Left ventricle myocardium inferior (tissue), 1 donor: ENCODE measurements at places on chromosomes 2 and 18. TPM values are rescaled to one million over a fixed set of nuclear protein-coding genes. Genes with fewer than 3 reads are reported as not detected.
A peak's percentile ranks its signal among the peaks of the same experiment; 100 is the strongest.

DNA sequence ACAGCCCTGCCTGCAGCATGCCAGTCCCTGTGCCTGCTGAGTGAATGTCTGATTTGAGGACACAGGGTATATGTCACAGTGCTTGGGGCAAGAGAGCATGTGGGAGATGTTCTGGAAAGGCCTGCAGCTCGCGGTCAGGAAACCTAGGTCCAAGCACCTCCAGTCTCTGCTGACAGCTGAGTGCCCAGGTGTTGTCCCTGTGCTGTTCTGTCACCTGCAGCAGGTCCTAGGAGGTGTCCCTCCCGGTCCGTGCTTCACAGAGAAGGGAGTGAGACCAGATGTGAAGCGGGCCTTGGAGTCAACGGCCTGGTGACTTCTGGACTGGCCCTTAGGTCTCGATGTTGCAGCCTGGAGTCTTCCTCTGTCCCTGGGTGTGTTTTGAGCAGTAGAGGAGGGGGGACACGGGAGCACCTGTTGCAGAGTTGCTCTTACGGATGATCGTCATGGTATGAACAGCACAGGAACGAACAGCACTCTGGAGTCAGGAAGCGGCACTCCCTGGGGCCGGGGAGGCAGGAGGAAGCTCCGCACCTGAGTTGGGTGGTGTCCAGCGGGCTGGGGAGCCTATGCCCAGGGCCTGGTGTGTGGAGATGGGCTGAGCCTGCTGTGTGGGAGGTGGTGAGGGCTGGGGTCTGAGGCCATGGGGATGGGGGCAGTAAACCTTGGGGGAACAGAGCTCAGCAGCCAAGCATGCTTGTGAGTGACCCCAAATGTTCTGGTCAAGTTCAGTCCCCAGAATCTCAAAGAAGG, 21.6 kb upstream of the ARHGEF4 start:
- no peak for DNase-seq
- H3K27me3 ChIP-seq: peaks cover 46% of the 10 kb centered on the region
- no peak overlapping the region for H3K4me3 ChIP-seq
- no peak overlapping the region for H3K27ac ChIP-seq

The TLX2 gene
- total RNA-seq: not detected

- H3K4me1 ChIP-seq: peaks cover 25% of the 10 kb centered on the region
- H3K36me3 ChIP-seq: no peaks in the 10 kb centered on the region
- no peak for DNase-seq
- H3K27ac ChIP-seq: peak overlapping the region; percentile 36
These were observed 35.0 kb downstream of the SRSF7 start for GRCh38 chr2:38716185-38716584.

DNA sequence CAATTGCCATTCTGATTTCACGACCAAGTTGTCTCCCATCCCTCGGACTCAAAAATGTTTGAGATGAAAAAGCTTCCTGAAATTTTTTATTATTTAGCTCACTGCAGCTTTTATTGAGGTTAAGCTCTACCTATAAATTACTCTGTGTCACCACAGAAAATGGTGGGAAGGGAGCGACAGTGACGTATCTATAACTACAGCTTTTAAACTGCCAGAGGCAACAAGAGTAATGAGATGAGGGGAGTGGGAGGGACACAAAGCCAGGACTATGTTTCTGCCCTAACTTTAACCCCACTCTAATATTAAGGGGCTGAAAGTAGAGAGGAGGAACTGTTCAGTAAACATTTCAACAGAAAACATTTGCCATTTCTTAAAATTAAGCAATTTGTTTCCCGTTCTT, 37.4 kb downstream of the SMAD2 start:
- H3K36me3 ChIP-seq: peaks cover 30% of the 10 kb centered on the region
- H3K27me3 ChIP-seq: no peaks in the 10 kb centered on the region
- no peak overlapping the region for H3K4me3 ChIP-seq
- DNase-seq: no peak
- H3K4me1 ChIP-seq: peaks cover 60% of the 10 kb centered on the region
- H3K27ac ChIP-seq: no peak overlapping the region

GRCh38 chr2:233079473-233079877, 19.3 kb downstream of the INPP5D start:
- DNase-seq: no peak
- no peaks in the 10 kb centered on the region for H3K36me3 ChIP-seq
- H3K4me3 ChIP-seq: no peak overlapping the region
- peaks cover 40% of the 10 kb centered on the region for H3K4me1 ChIP-seq
- peaks cover 11% of the 10 kb centered on the region for H3K27me3 ChIP-seq

DNA sequence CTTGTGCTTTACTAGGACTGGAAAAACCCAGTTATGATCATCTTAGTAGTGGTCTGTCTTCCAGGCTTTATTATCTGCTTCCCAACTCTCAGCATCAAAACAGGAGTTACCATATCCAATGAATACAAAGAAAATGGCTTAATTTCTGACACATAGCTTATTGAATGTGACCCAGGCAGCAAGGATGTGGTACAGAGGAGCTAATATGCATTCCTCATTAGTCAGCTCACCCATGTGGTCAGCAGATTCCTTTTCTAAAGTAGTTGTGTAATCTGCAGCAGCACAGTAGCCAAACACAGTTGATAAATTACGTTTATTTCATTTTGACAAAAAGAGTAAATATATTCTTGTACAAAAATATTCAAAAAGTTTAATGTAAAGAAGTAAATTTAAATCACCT, 43.6 kb downstream of the TSPYL6 start:
- no peaks in the 10 kb centered on the region for H3K27me3 ChIP-seq
- H3K4me1 ChIP-seq: peaks cover 30% of the 10 kb centered on the region
- H3K4me3 ChIP-seq: no peak overlapping the region
- peak overlapping the region; percentile 37 for H3K27ac ChIP-seq
- DNase-seq: no peak
- H3K36me3 ChIP-seq: no peaks in the 10 kb centered on the region

GRCh38 chr2:109402180-109402579, 211.6 kb downstream of the SEPTIN10 start:
- no peaks in the 10 kb centered on the region for H3K27me3 ChIP-seq
- peaks cover 13% of the 10 kb centered on the region for H3K36me3 ChIP-seq
- no peak overlapping the region for H3K27ac ChIP-seq
- peaks cover 1% of the 10 kb centered on the region for H3K4me1 ChIP-seq
- DNase-seq: no peak

The SERPINB10 gene
- total RNA-seq: not detected

- peaks cover 38% of the 10 kb centered on the region for H3K4me1 ChIP-seq
- H3K4me3 ChIP-seq: no peak overlapping the region
- peaks cover 24% of the 10 kb centered on the region for H3K36me3 ChIP-seq
- H3K27ac ChIP-seq: peak overlapping the region; percentile 60
- no peaks in the 10 kb centered on the region for H3K27me3 ChIP-seq
- DNase-seq: no peak
These were observed 72.9 kb downstream of the PTRHD1 start for GRCh38 chr2:24720310-24720709.

DNA sequence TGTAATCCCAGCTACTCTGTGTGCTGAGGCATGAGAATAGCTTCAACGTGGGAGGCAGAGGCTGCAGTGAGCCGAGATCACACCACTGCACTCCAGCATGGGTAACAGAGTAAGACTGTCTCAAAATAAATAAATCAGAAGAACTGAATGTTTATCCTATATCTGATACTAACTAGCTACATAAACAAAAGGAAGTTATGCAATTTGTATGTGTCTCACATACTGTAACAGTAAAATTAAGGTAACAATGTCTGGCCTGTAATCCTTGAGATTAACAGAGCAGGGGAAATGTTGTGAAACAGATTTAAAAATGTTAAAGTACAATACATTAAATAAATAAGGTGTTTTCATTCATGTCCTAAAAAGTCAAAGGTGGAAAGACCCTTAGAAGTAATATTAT, 150.8 kb downstream of the MEMO1 start:
- DNase-seq: no peak
- H3K4me1 ChIP-seq: no peaks in the 10 kb centered on the region
- H3K36me3 ChIP-seq: no peaks in the 10 kb centered on the region
- no peak overlapping the region for H3K27ac ChIP-seq
- no peak overlapping the region for H3K4me3 ChIP-seq
- no peaks in the 10 kb centered on the region for H3K27me3 ChIP-seq

DNA sequence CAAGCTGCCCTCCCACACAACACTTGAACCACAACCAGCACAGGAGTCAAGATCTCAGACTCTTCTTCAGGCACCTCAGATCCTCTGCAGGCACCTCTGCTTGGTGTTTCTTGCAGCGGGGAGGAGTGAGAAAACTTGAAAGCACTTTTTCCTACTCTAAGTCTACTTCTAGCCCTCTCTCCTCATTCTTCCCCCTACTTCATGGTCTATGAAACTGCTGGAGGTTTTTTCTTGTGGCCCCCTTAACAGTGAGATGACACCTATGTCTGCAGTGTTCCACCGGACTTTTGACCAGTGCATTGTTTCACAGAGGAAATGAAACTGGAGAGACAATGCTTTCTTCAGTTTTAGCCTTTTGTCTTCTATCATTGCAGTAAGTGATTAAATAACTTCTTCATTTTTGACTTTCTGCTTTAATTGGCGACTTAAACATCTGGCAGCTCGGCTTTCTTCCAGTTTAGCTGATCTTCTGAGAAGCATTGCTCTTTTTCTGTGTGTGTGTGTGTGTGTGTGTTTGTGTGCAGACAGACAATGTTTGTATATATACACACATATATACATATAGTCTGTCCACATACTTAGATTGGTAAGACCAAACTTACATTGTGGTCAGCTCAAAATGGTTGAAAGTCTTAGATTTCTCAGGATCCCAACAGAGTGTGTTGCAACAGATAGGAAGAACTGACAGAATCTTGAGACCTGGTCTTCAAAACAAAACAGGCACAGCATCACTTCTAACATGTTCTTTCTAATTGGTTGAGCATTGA, 1474.0 kb upstream of the TMEFF2 start:
- H3K27me3 ChIP-seq: no peaks in the 10 kb centered on the region
- DNase-seq: no peak
- H3K4me1 ChIP-seq: no peaks in the 10 kb centered on the region
- H3K36me3 ChIP-seq: no peaks in the 10 kb centered on the region
- H3K4me3 ChIP-seq: no peak overlapping the region

GRCh38 chr2:163734881-163735684, 725 bp downstream of the FIGN start:
- H3K36me3 ChIP-seq: no peaks in the 10 kb centered on the region
- H3K27me3 ChIP-seq: peaks cover 13% of the 10 kb centered on the region
- peaks cover 36% of the 10 kb centered on the region for H3K4me1 ChIP-seq
- peak overlapping the region; percentile 77 for H3K4me3 ChIP-seq
- H3K27ac ChIP-seq: peak overlapping the region; percentile 96

GRCh38 chr2:198706476-198707082, 751.2 kb downstream of the SATB2 start:
- H3K4me1 ChIP-seq: no peaks in the 10 kb centered on the region
- H3K27me3 ChIP-seq: no peaks in the 10 kb centered on the region
- no peak overlapping the region for H3K27ac ChIP-seq
- H3K4me3 ChIP-seq: no peak overlapping the region
- DNase-seq: no peak
- no peaks in the 10 kb centered on the region for H3K36me3 ChIP-seq

- H3K27ac ChIP-seq: no peak overlapping the region
- no peak for DNase-seq
- H3K4me1 ChIP-seq: peaks cover 8% of the 10 kb centered on the region
- no peaks in the 10 kb centered on the region for H3K27me3 ChIP-seq
These were observed 103.8 kb upstream of the RFX8 start for GRCh38 chr2:101578671-101579070.

The TXNDC2 gene
- not detected for total RNA-seq

- no peak for DNase-seq
- H3K4me3 ChIP-seq: no peak overlapping the region
- H3K27ac ChIP-seq: no peak overlapping the region
- no peaks in the 10 kb centered on the region for H3K4me1 ChIP-seq
These were observed 44.3 kb upstream of the NEUROD1 start for GRCh38 chr2:181724662-181725061.

DNA sequence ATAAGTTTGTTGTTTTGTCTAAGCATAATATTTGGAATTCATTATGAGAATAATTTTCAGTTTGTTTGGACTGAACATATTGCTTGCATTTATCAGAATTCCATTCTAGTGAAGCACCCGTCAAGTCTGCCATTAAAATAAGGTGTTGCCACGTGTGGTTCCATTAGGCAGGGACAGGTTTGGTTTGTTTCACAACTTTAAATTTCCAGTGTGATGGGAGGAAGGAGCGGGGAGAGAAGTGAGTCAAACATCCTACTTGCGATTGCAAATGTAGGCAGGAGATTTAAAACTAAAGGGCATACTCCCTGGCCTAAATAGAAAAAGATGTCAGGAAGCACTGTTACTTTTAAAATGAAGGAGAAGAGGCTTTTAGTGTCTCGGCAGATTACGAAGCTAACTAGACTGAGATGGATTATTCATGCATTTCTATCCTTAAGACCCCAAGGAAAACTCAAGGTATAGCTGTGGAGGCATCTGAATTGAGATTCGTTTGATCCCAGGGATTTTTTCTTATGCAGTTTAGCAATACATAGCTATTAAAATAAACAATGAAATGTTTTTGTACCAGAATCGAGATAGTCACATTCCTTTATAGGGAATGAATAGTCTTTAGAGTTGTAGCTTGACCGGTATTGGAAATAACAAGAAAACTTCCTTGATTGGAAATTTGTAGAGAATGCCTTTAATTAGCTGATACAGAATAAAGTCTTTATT, 19.8 kb downstream of the GRHL1 start:
- H3K27me3 ChIP-seq: no peaks in the 10 kb centered on the region
- H3K4me1 ChIP-seq: peaks cover 26% of the 10 kb centered on the region
- H3K36me3 ChIP-seq: no peaks in the 10 kb centered on the region
- DNase-seq: no peak
- no peak overlapping the region for H3K27ac ChIP-seq
- H3K4me3 ChIP-seq: no peak overlapping the region

The DOK6 gene
- total RNA-seq: 0.96 TPM

The PSMA8 gene
- not detected for total RNA-seq

GRCh38 chr2:111519071-111519470, 364.9 kb downstream of the ANAPC1 start:
- peaks cover 8% of the 10 kb centered on the region for H3K4me1 ChIP-seq
- H3K27ac ChIP-seq: no peak overlapping the region
- no peaks in the 10 kb centered on the region for H3K27me3 ChIP-seq

The RABL2A gene
- total RNA-seq: 6.9 TPM

DNA sequence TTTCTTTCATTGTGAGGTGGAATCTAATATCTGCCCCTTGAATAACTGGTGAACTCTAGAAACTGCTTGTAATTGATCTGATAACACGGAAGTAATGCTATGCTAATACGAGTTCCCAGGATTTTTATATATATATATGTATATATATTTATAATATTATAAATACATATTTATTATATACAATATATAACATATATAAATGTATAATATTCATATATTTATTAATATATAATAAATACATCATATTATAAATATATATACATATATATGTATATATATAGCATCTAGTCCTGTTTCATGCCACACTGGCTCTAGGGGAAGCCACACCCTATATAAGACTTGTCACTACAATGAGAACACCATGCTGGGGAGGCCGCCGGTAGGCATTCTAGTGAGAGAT, 156.7 kb upstream of the CDH19 start:
- H3K4me1 ChIP-seq: no peaks in the 10 kb centered on the region
- H3K27ac ChIP-seq: no peak overlapping the region
- H3K36me3 ChIP-seq: no peaks in the 10 kb centered on the region
- H3K4me3 ChIP-seq: no peak overlapping the region
- H3K27me3 ChIP-seq: no peaks in the 10 kb centered on the region

GRCh38 chr2:68755071-68755470, 20.5 kb downstream of the ARHGAP25 start:
- no peaks in the 10 kb centered on the region for H3K27me3 ChIP-seq
- no peak overlapping the region for H3K4me3 ChIP-seq
- H3K36me3 ChIP-seq: no peaks in the 10 kb centered on the region
- no peak for DNase-seq

The CRYBA2 gene
- not detected for total RNA-seq
